Ovary (tissue), 10 donors: ENCODE measurements at places on chromosomes 7 and 10.

DNA sequence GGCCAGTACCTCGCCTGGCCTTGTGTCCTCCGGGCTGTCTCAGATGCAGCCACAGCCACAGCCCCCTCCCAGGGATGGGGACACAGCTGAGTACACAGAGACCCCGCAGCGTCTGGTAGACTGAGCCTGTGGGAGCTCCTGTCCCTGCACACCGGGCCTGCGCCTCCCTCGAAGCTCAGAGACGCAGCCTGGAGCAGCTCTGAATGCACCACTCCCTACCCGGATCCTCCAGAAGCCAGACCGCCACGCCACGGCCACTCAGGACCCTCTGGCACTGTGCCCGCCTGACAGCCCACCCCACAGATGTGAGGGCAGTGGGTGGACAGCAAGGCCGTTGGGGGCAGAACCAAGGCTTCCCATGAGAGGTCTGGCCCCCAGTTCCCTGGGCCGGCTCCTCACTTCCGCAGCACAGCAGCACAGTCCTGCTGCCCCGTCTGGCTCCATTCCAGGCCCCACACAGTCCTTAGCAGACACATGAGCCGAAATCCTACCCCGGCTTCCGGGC lies 40.8 kb downstream of the PAPOLB start:
- DNase-seq: no peak

- DNase-seq: no peak
Measured at GRCh38 chr7:85039196-85039923, 147.5 kb downstream of the SEMA3D start.

GRCh38 chr7:76314042-76314721 lies 11.7 kb downstream of the HSPB1 start:
- peak; percentile 97 for DNase-seq

DNA sequence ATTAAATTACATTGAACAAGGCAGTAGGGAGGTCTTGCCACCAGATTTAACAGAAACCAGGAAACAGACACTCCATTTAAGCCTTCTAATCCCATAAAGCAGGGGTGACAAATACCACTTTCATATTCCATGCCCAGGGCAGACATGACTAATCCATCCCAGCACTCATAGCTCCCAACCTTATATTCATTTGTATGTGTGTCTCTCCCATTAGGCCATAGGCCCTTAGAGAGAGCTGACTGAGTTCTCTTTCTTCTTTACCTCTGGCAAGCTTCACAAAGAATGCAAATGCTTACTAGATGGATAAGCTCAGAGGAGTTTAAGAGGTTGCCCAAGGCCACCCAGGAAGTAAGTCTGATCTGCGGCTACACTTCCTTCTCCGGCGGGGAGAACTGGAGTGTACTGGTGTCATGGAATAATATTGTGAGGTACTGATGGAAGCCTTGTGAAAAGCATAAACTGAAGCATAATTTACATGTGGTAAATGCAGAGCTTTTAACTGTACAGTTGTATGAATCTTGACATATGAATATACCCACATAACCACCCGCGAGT lies 239.7 kb upstream of the HABP2 start:
- no peak for DNase-seq

DNA sequence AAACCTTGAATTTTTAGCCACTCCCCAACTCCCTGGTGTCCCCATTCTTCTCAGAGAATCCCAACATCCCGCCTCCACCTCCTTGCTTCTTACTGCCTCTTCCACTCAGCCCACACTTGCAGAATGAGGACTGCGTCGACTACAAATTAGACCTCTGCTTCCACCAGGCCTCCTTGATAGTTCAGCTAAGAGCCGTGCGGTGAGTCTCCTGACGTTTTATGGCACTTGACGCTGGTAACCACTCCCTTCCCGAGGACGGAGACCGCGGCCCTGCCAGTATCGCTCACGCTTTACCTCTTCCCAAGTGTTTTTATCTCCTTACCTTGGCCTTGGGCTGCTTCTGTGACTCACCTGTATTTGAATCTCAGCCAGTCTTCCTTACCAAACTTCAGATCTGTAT lies 31.1 kb downstream of the RBM17 start:
- no peak for DNase-seq

DNA sequence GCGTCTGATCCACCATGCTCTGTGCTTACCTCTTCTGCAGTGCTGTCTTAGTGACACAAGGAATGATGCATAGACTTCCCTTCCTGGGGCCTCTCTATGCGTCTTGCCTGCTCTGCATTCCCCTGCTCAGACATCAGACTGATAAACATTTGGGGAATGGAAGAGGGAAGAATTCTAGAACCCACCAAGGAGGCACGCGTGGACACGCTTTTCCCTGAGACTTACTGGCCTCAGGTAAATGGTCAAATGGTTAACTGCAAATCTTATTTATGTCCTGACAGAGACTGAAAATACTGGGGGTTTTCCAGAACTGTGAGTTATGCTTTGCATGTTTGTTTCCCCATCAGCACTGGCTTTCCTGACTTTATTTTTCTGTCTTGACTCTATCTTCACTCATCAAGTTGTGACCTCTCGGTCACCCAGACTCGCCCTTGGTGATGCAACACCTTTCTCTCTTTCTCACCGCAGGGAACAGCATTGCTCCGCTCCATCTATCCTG lies 285.9 kb upstream of the FZD8 start:
- DNase-seq: no peak

DNA sequence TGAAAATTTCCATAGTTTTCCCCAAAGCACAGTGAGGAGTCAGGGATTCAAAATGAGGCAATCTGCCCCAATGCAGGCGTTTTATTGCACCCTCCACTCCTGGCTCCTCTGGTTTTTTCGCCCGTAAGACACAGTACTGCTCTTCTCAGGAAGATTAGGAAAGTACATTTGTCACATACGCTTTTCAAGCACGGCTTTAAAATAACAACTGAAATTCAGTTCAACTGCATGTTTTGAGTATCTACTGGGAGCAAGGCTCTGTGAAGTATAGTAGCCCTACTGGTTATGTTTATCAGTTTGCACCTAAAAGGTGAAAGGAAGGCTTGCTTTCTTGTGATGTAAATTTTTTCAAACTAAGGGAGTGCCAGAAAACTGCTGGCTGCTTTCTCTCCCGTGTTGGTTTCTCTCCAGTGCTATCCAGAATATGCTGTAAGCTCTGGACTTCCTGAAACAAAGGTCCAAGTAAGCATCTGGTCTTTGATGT lies 1.9 kb upstream of the SGMS1 start:
- no peak for DNase-seq

DNA sequence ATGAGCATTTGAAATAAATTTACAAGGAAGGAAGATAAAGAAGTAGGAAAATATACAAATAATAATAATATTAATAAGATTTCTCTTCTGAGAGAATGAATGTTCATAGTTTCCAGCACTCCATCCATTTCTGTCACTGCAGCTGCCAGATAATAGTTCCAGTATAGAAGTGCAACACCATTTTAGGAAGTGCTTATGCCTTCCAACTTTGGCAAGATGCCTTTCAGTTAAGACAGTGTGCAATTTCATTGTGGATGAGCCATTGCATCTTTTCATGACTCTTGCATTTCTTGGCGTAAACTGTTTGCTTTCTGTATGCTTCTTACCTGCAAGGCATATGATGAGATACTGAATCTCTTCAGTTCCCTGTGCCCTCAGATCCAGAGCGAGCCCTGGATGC lies 185.0 kb downstream of the PDE1C start:
- DNase-seq: no peak

GRCh38 chr7:42337225-42337905 lies 100.4 kb upstream of the GLI3 start:
- no peak for DNase-seq

- DNase-seq: no peak
Measured at GRCh38 chr7:4265066-4265465, 417.0 kb upstream of the FOXK1 start.

DNA sequence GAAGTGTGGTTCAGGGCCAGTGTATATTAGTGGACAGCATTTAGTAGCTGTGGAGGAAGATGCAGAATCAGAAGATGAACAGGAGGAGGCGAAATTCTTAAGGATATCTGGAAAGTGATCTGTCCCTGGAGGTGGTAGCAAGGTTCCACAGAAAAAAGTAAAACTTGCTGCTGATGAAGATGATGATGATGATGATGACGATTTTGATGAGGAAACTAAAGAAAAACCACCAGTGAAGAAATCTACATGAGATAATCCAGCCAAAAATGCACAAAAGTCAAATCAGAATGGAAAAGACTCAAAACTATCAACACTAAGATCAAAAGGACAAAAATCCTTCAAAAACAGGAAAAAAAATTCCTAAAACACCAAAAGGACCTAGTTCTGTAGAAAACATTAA lies 26.3 kb downstream of the TM9SF3 start:
- DNase-seq: no peak

DNA sequence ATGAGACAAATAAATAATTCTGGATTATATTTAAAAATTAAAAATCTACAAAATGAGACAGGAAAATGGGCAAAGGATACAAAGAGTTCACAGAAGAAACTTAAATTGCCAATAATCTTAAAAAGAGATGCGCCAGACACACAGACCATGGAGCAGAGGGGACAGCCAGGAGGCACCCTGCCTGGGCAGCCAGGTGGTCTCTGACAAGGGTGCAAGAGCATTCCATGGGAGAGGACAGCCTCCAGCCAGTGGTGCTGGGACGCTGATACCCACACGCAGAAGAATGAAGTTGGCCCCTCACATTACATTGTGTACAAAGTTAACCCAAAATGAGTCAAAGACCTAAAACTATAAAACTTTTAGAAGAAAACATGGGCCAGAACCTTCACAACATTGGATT lies 106.3 kb downstream of the NKX6-2 start:
- no peak for DNase-seq

DNA sequence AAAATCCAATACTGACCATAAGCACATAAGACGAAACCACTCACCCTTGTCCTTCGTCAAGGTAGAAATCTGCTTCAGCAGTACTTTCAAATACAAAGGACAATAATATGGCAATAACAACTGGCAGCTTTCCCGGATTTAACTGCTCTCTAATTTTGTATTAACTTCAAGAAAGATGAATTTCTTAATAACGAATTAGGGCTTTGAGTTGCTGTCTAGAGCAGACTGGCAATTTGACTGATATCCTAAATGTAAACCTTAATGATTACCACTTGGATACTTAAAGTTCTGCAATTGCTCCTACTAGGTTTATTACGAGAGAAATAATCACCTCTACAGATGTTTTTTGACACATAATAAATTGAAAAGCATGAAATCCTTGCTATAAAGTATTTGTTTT lies 418.7 kb downstream of the MAGI2 start:
- no peak for DNase-seq

- DNase-seq: no peak
Measured at GRCh38 chr10:45370202-45370955, 3.6 kb upstream of the ALOX5 start.

DNA sequence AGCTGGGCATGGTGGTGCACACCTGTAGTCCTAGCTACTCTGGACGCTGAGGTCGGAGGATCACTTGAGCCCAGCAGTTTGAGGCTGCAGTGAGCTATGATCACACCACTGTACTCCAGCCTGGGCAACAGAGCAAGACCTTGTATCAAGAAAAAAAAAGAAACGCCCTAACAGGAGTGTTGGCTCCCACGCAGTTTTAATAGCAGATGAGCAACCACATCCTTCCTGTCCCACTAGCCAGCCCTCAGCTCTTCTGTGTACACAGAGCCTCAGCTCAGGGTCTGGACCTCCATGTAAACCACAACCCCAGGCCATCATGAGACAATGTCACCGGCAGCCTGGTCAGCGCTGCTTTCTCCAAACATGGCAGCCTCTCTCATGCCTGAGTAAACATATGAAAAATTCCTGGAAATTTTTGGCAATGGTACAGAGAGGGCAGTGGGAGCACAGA lies 108.2 kb downstream of the PIP4K2A start:
- DNase-seq: no peak

DNA sequence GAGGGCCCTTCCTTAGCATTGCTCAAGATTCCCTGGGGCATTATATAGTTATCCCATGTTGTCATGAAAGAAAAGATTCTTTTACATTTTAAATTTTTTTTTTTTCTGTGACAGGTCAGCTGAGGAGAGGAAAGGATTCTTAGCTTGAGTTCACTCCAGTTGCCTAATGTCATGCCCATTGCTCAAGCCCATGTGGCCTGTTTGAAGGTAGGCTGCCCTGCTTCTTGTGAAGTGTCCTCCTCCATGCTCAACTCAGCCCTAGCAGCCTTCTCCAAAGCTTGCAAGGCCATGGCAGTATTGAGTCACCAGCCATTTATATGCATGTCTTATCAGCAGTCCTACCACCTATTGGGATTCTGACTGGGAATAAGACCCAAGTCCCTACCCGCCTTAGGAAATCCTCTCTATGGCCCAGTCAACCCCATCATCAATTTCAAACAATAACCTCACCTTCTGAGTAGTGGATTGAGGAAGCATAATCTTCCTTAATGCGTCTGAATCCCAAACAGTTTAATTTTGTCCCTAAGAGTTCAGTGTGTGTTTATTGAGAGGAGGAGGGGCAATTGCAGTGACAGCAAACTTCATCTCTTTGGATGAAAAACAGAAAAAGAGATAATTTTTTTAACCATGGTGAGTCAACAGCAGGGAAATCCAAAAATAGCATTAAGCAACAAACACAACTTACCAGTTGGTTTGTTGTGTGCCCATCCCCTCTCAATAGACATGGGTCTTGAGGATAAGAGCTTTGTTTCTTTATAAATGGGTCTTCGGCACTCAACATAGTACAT lies 38.6 kb upstream of the WASL start:
- DNase-seq: no peak

DNA sequence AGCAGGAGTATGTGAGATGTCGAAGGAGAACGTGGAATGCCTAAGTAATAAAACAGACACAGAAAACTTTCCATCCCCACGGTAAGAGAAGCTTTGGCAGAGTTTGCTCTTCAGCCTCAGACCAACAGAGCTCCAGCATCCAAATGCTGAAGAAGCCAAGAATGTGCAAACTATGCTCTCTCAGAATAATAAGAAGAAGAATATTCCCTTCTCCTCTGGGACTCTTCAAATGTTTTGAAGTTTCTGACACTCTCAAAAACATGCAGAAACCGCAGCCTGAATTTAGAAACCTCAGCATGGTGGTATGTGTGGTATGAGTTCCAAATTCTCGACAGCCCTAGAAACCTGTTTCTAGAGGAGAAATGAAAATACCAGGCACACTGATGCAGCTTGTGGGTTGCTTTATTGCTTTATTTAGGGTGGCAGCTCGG lies 113.3 kb downstream of the KCNMA1 start:
- DNase-seq: no peak

DNA sequence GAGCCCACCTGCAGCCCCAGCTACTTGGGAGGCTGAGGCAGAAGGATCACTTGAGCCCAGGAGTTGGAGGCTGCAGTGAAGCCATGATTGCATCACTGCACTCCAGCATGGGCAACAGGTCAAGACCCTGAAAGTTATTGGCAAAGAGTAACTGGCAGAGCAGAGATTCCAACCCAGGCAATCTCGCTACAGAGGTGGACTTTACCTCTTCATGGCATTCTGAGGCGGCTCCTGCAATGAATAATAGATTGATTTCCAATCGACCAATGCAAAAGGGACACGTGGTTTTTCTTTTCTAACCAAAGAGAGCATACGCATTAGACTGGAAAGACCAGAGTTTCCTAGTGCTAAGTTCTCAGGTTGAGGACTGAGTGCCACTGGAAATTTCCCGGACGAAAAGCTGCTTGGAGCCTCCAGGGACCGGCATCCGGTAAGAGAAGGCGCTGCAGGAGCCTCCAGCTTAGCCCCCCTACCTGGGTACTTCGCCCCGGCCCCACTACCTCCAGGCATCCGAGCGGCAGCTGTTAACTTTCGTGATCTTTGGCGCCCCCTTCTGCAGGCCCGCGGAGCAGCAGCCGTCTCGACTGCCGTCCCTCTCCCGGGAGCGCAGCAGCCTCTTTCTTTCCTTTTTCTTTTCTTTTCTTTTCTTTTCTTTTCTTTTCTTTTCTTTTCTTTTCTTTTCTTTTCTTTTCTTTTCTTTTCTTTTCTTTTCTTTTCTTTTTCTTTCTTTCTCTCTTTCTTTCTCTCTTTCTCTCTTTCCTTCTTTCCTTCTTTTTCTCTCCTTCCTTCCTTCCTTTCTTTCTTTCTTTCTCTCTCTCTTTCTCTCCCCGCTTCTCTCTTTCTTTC lies 4.1 kb downstream of the MBLAC1 start:
- DNase-seq: peak; percentile 84
